RPMI8226 (cell line): ENCODE measurements at places on chromosomes 16 and 17.
A peak's percentile ranks its signal among the peaks of the same experiment; 100 is the strongest.

DNA sequence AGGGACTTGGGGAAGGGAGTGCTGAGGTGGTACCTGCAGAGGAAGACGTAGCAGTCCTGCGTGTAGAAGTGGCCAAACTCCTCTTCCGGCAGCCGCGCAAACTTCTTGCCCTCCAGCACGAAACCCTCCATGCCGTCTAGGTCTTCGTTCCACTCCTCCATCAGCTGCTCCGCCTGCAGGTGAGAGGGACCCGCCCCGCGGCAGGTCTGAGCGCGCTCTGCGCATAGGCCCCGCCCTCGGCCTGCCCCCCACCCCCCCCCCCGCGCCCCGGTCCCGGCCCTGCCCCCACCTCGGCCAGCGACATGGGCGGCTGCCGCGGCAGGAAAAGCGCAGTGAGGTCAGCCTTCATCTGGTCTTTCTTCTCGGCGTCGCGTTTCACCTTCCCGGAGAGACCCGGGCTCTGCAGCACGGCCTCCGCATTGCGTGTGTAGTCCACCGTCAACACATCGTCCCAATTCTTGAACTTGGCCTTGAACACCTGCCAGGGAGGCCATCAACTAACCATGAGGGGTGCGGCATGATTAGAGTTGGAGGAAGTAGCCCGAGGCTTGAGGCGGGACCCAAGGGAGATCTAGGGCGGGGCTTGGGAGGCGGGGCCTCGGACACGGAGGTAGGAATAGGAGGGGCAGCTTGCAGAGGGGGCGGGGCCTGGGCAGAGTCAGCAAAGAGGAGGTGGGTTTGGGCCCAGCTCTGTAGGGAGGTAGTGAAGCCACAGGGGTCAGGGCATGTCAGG, 11.5 kb downstream of the FLII start:
- DNase-seq: no peak

DNA sequence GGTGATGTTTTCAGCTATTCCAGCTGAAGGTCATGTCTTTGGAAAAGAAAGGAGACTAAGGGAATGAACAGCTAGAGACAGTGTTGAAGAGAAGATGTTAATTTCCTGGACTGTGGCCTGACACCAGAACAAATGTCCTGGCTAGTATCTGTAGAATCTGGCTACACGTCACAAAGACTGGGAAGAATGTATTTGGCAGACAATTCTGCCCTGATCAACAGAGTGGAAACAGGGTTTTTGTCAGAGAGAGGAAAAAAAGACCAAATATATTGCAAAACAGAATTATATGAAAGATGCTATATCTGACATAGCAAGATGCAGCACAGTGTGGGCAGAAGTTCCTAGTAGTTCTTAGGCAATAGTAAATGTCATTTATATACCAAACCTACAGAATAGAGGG, 17.0 kb upstream of the ANKFN1 start:
- DNase-seq: no peak

- DNase-seq: no peak
Measured at GRCh38 chr17:44820631-44821212, 9.4 kb downstream of the GJC1 start.

DNA sequence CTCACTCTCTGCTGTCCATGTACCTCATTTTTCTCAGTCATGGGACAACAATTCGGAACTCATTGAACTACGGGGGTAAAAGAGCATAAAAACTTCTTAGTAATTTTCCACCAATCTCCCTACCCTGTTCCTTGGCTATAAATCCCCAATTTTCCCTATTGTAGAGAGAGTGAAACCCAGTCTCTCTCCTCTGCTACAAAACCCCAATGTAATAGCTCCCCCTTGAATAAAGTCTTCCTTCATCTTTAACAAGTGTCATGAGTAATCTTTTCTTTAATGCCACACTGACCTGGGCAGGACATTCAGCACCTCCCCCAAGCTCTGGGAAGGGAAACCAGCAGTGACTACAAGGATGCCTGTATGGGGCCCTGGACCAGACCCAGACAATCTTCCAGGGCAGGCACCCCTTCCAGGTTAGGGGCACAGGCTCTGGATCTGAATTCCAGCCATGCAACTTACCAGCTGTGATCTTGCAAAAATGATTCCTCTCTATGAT, 10.2 kb upstream of the EIF1 start:
- peak; percentile 33 for DNase-seq

- DNase-seq: peak; percentile 23
Measured at GRCh38 chr16:72840631-72841381, 207.1 kb downstream of the ZFHX3 start.
